ENCODE measurements at places on chromosomes 2 and 18.

DNA sequence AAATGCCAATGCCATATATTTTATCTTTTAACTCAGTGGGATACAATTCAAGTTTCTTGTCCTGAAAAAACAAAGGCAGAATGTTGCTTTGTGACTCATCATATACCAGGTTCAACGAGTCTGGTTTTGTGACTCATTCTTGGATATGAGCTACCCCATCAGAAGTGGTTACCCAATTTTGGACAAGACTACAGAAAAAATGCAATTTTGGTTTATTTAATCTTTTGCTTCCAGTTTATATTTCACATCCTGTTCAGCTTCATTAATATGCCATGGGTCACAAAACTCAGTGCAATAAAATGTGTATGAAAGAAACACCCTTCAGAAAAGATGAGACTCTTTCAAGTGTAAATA lies 25.0 kb downstream of the FN1 start:
- no peak for DNase-seq

- no peak for DNase-seq
Measured at GRCh38 chr18:31329787-31330438, 12.0 kb downstream of the DSG1 start.

DNA sequence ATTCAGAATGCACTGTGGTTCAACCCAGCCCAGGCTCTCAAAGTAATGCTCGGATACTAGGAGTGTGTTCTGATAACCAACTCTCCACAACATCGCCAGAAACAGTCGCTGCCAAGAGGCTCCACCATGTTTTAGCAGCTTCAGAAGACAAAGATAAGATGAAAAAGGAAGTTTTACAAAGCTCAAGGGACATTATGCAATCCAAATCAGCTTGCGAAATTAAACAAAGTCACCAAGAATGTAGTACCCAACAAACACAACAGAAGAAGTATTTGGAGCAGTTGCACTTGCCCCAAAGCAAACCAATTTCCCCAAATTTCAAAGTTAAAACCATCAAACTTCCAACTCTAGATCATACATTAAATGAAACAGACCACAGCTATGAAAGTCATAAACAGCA lies 360.9 kb downstream of the XIRP2 start:
- no peak for DNase-seq

DNA sequence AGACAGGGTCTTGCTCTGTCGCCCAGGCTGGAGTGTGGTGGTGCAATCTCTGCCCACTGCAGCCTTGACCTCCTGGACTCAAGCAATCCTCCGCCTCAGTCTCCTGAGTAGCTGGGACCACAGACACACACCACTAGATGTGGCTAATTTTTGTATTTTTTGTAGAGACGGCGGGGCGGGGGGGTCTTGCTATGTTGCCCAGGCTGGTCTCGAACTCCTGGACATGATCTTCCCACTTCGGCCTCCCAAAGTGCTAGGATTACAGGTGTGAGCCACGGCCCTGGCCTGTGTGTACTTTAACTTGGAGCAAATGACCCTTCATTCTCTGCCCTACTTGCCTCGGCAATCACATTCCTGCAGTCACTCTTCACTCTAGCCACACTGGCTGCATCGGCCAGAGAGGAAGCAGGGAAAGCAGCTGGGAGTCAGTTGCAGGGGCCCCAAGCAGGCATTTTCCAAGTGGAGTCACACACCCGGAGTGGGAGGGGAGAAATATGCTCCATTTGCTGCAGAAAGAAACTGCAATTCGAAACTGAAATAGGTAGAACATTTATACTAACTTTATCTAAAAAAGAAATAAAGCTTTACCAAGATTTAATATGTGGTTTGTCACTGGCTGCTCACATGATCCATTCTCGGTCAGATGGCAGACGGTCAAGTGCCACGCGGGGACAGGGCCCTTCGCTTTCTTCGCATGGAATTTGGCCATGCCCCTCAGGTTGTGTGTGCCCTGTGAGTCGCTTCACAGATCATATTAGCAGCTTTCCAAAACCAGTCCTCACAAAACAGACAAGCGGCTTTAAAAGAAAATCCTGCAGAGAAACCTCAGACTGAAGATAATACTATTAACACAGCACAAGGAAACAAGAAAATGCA lies 37.1 kb downstream of the FAM161A start:
- no peak for DNase-seq

DNA sequence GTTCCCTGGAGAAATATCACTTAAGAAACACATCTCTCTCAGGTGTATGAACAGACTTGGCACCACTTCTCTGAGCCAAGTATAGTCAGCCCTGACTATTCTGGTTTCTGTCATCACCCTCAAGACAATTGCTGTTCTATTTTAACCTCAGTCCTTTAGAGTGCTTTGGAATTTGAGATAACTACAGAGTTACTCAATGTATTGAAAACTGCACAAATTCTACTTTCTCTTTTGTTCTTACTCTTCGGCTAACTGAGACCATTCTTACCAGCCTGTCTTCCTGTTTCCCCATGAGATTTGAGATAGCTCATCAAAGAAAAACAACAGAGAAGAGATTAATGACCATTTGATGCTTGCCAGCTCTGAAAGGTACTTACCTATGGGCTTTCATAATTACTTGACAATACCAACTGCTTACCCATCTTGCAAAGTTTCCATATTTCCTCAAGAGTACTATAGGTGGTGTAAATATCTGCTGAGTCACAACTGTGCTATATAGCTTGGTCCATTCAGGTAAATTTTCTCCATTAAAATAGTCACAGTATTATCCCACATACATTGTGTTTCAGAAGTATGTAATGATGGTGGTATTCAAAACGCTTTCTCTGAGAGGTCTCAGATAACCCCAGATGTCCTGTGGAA lies 467.5 kb upstream of the CHST9 start:
- DNase-seq: no peak

GRCh38 chr2:231612109-231612455 lies 19.4 kb downstream of the TEX44 start:
- DNase-seq: no peak

DNA sequence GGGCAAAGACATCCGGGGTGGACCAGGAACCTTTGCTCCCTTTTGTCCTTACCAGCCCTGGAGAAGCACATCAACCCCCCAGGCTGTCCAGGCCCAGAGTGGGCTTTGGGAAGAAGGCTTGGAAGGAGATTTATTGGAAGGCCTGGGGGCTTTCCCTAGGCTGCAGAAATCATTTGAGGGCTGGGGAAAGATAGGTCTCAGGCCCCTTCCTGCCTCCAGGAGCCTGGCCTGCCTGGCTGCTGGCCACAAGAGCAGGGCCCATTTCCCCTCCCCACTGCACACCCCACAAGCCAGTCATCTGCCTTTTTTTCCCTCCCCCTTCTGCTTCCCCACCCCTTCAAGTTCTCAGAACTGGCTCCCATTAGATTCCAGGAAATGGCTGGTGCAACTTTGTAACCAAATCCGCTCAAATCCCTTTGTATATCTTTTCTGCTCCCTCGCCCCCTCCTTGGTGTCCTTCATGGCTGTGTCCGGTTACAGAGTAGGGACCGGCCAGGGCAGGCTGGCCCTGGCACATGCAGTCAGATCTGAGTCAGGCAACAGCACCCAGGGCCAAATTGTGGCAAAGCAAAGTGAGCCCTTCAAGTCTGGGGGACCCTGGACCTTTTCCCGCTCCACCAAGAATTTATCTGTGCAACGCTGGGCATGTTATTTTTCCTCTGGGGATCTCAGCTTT lies 20.8 kb upstream of the TNP1 start:
- DNase-seq: no peak

- no peak for DNase-seq
Measured at GRCh38 chr2:162403884-162404283, 60.0 kb downstream of the GCA start.

GRCh38 chr2:3462493-3463104 lies 56.7 kb downstream of the ADI1 start:
- no peak for DNase-seq

- DNase-seq: no peak
Measured at GRCh38 chr2:145258903-145259579, 739.1 kb upstream of the ZEB2 start.

DNA sequence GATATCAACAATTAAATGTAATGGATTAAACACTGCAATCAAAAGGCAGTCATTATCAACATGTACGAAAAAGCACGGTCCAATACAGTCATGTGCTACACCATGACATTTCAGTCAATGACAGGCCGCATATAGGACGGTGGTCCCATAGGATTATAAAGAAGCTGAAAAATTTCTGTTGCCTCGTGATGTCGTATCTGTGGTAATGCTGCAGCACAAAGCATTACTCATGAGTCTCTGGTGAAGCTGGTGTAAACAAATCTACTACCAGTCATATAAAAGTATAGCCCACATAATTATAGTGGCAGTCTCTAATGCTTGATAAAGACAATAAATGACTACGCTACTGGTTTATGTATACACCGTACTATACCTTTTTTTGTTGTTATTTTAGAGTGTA lies 58.4 kb downstream of the RABL2A start:
- DNase-seq: no peak

DNA sequence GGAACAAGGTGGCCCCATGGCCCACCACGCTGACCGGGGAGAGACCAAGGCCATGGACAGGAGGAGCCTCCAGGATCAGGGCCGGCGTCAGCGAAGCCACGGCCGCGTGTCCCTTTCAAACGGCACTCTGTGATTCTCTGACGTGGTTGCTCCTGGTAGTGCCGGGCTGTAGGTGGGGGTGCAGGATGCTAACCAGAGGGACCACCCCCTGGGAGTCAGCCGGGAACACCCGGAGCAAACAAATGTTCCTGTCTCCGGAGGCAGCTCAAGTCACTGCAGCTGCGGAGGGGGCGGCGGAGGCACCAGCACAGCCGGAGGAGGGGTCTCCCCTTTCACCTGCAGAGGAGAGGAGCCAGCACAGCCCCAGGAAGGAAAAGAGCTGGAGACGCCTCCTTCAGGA lies 750.6 kb upstream of the SALL3 start:
- DNase-seq: no peak

DNA sequence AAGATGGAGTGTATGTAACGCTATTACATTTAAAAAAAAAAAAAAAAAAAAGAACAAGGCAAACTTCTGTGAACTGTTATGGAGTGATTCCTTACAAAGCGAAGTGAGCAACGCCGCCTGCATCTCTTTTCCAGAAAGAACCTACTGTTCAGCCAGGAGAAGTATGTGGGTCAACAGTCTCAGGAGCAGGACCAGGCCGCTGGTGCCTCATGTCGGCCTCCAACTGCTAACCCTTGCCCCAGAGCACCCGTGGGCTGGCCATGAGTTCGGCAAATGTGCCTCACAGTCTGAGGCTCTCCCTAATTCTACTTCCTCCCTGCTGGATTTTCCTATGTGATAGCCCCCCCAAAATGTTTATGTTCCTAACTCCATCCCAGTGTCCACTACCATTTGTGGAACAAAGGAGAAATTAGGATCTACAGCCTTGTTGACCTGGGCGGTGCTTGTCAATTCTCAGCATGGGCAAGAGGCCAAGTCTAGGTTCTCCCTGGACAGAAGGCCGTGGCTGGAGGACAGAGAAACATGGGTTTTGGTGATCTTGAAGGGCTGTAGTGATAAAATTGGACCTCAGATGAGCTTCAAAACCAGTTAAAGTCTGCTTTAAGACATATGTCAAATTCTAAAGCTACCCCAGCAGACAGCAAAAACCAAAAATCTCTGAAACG lies 15.9 kb downstream of the FAM168B start:
- DNase-seq: no peak

DNA sequence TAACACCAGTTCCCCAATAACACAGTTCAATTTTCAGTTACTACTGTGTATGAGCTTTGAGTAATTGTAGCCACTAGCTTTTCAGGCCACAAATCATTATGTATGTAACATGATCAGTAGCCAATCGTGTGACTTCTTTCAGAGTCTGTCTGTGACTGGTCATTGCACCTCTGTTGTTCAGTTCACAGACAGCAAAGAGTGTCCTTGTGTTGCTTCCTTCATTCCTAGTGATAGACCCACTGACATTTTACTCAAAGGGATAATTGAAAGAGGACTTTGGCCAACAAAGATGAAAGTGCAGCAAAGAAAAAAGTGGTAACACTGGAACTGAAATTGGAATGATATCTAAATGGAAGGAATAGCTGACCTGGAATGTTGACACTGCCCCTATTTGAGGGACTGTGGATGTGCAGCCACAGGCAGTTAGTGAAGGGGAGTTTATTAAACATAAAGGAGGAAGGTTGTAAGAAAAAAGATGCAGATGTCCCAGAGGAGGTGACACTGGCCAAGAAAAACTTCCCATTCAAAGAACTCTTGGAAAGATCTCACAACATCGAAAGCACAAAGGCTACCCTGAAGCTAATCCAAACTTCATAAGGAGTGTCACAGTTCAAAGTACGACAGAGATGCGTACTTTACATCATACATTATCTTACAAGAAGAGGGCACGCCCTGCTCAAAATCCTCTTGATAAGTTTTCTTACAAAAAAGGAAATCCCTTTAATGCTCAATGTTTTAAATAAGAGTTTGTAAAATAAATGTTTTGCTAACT lies 19.3 kb downstream of the TTC39C start:
- no peak for DNase-seq

DNA sequence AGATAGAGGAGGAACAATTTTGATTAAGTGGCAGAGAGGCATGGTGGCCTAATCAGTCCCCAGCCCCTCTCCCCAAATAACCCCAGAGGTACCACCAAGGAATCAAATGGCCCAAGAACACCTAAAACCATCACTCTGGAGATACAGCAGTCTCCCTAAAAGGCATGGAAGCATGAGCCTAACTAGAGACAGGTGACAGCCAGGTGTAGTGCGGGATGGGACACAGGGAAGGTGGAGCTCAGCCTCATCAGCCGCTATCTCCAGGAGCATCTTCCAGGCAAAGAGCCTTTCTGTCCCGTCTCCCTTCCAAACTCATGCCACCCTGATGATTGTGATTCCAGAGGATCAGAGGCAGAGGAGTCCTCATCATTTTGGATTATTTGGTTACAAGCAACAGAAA lies 144.7 kb downstream of the COPS8 start:
- no peak for DNase-seq

- DNase-seq: no peak
Measured at GRCh38 chr2:152175012-152175367, 573 bp downstream of the STAM2 start.

- no peak for DNase-seq
Measured at GRCh38 chr2:66516499-66516898, 81.6 kb downstream of the MEIS1 start.
